ENCODE measurements at places on chromosomes 11 and 22.
A peak's percentile ranks its signal among the peaks of the same experiment; 100 is the strongest.

DNA sequence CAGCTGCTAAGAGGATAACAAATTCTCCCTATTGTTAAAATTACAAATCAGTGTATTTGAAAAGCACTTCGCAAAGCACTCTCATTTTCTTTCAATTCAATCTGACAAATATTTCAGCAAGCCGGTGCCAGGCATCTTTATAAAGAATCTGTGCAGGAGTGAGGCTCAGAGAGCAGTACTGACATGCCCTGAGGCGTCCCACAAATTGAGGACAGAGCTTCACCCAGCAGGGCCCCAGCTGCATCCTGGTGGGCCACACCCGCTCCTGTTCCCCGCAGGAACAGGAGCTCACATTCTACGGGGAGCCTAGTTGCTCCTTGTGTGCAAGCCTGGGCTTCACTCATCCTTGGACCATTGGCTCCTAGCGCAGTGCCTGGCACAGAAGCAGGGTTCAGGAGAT is 60.9 kb upstream of the EIF3D start:
- DNase-seq: no peak

DNA sequence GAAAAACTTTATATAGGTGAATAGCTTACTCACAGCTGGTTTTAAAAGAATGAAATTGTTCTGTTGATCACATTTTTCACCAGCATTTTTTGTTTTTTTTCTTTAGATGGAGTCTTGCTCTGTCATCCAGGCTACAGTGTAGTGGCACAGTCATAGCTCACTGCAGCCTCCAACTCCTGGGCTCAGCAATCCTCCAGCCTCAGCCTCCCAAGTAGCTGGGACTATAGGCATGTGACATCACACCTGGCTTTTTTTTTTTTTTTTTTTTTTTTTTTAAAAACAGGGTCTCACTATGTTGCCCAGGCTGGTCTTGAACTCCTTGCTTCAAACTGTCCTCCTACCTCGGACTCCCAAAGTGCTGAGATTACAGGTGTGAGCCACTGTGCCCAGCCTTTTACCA is 3.6 kb downstream of the PACS1 start:
- no peak for DNase-seq

DNA sequence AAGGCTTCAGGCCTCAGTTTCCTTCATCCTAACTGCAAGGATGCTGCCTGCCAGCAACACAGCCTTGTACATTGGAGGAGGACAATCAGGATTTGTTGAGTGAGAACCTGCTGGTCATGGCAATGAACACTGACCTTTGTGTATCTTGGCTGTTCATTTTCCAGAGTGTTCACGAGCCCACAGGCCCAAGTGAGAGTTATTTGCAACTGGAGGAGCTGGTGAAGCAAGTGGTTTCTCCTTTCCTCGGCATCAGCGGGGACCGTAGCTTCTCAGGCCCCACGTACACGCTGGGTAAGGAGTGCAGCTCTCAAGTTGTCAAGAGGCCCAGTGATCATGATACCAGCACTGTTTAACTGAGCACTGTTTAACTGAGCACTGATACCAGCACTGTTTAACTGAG is 59.0 kb downstream of the TRAF6 start:
- no peak for DNase-seq

DNA sequence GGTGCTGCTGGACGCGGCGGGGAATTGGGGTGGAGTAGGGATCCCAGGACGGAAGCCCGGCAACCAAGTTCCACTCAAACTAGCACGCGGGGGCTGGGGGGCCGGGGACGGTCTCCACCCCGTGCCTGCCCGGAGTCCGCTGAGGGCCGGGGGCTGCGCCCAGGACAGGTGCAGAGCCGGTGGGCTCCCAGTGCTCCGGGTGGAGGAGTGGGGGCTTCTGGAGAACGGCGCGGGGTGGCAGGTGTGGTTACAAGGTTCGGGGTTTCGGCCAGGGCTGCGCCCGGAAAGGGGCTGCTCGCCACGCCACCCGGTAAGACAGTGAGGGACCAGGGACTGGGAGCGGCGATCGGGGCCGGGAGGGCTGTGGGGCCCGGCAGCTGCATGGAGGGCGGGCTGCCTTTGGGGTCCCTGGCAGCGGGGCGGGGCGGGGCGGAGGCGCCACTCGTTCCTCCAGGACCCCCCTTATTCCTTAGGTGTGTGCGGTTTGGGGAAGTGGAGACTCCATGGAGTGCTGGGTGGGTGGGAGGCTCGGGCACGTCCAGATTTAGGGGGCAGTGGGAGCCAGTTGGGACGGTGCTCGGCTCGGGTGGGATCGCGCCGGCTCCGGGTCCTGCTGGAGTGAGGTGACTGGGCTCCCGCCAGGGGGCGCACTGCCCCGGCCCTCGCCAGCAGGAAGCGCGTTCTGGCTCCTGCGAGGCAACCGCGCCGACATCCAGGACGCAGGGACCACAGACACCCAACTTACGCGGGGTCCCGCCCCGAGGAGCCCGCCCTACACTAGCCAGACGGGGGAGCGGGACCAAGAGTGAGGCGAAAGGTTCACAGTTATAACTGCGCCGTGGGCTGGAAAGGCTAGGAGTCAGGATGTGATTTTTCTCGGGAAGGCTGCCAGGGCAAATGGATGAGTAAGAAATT is 868 bp downstream of the TSPAN18 start:
- peak; percentile 77 for DNase-seq

DNA sequence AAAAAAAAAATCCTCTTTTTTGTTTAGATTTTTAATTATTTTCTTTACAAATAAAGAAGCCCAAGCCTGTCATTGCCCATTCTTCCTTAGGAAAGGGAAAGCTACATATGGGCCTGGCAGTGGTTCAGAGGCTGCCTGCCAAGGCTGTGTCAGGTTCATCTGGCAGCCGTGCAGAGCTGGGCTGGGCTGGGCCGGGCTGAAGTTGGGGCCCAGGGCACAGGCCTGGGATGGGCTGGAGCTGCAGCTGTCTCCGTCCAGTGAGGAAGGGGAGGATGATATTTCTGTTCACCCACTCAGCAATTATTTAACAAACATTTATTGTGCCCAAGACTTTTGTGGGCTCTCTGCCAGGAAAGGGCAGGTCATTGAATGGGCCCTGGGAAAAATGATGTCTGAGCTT is 4.6 kb downstream of the PRR5L start:
- peak; percentile 15 for DNase-seq

DNA sequence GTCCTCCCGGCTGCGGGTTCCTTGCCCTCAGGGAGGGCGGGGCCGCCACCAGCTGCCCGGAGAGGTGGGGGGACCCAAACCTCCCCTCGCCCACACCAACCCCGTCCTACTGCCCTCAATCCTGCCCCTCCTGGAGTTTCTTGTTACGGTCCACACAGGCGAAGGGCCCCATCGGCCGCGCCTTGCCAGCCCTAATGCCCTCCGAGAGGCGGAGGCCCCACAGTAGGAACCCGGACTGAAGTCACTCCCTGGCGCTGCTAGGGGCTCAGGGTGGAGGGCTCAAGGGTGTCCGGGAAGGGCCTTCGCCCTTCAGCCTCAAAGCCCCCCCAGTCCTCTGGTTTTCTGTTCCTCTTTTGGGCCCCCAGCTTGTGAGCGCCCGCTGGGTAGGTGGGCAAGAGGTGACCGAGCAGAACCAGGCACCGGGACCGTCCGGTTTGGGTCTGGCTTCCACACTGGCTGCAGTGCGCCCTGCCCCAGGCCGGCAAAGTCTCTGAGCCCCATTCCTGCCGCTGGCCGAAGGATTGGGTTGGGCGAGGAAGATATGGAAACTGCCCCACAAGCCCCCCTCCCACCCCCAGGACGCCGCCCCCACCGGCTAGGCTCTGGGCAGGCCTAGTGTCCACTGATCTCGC is 24.5 kb downstream of the DUSP8 start:
- DNase-seq: no peak

DNA sequence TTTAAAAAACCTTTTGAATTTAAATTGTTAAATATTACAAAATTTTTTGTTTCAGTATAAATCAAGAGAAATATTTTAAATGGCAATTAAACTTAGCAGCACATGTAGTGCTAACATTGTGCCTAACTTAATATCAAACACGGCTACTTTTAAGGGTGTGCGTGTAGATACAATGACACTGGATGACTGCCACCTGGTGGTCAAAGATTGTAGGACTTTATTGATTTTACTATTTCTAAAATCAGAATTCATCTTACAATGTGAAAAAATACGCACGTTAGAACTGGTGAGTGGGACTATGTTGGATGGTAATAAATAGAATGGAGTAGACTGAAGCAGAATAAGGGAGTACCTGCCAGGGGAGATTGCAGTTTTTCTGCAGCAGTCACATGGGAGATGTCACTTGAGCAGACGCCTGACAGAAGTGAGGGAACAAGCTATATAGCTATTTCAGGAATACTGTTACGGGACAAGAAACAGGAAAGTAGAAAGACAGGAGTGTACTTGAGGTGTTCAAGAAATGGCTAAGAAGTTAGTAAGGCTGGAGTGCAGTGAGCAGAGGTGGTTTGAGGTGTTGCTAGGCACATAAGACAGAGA is 52.9 kb downstream of the UVRAG start:
- DNase-seq: peak; percentile 34

GRCh38 chr11:83681031-83681781 is 395.0 kb upstream of the CCDC90B start:
- DNase-seq: peak; percentile 48

GRCh38 chr11:96134602-96135001 is 208.4 kb downstream of the MAML2 start:
- DNase-seq: no peak

GRCh38 chr11:78510025-78510596 is 64.6 kb downstream of the NARS2 start:
- DNase-seq: no peak

GRCh38 chr11:116215471-116216113 is 557.2 kb downstream of the BUD13 start:
- DNase-seq: no peak

DNA sequence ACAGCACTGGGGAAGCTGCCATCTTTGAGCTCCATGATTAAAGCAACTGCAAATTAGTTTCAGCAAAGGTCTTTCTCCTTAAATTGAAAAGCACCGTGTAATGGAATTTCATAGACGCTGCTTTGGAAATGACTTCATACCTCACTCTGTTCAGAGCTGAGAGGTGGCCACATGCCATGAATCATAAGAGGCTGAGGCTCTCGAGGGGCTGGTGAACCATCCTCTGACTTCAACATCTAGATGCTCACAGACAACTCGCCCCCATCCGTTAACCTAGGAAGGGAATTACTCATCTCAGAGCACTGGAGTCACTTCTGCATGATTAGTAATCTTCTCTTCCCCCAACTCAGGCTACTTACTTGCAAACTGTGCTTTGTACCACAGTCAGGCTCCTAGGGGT is 122.3 kb downstream of the RCN1 start:
- DNase-seq: no peak

- no peak for DNase-seq
Observed at GRCh38 chr22:50258361-50259292, 2.9 kb downstream of the MAPK12 start.

DNA sequence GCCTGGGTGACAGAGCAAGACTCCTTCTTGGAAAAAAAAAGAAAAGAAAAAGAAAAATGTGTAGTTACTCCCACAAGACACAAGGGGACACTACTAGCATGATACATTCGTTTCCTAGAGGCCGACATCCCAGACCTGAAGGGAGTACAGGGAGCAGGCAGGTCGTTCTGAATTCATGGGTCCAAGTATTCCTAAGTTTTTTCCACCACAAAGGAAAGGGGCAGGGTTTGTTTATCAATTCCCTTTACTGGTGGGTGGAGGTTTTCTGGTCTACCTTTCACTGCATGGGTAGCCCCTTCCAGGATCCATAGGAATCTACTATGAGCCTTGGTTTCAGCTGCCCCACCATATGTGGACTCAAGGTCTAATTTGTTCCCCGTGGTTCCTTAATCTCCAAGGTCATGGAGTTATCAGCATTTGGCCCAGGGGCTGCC is 11.8 kb downstream of the TIGD3 start:
- peak; percentile 78 for DNase-seq

DNA sequence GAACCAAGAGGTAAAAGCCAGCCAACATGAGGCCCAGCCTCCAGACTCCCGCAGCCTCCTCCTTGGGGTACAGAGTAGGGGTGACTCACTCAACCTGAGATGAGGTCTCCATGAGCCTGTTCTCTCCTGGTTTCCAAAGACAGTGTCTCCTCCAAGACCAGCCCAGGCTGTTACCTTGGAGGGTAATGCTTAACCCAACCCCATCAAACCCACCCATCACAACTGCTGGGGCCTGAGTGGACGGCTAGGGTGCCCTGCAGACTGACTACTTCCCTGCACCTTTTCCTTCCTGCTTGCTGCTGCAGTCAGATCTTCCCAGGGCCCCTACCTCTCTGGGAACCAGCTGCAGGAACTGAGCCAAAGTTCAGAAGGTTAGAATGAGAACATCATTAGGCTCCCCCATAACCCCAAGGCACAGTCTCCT is 5.1 kb upstream of the NOL12 start:
- DNase-seq: no peak

DNA sequence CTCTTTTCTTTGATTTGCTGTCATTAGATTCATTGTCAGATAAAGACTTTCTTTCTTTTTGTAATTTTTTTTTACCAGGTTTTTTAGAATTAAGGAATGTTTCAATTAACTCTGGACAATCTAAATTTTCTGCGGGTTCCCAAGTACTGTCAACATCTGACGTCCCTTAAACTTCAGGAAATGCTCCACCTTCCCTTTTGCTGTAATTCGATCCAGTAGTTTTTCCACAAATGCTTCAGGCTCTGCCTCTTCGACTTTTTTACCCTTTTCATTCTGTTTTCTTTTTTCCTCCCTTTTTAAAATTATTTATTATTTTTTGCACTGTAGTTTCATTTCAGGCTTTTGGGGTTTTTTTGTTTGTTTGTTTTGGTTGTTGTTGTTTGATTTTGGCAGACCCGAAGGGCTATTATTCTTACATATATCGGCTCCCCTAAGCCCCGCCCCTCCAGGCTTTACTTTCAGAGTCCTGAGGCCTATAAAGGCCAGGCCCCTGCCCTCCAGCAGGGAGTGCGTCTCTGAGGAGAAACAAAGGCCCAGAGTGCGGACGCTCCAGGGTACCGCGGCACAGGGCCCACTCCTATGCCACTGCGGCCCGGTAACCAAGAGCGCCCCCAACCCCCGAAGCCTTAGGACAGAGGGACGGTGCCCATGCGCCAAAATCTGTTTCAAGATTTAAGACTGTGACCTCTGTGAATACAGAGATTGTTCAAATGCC is 116.4 kb downstream of the TYR start:
- DNase-seq: no peak

DNA sequence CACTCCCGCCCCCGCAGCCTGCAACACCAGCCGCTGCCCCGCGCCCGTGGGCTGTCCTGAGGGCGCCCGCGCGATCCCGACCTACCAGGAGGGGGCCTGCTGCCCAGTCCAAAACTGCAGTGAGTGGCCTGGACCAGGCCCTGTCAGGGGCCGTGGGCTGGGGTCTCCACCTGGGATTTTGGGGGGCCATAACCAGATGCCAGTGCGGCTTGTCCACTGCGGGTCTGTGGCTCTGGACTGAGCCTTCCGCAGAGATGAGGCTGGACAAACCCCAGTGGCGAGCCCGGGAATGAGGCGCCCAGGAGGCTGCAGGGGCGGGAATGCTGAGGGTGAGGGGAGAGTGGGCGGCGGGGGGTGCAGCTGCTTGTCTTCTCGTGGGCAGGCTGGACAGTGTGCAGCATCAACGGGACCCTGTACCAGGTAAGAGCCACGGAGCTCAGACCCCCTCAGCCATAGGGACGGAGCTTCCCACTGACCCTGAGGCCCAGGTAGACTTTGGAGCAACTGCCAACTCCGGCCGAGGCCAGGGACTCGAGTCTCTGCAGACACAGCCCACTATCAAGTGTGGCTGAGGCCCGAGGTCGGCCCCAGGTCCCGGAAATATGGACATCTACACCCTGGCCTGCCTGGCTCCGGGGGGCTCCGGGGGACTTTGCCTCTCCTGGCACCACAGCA is 24.8 kb upstream of the MUC5B start:
- no peak for DNase-seq

GRCh38 chr22:30309951-30310741 is 16.6 kb downstream of the TBC1D10A start:
- no peak for DNase-seq

Data from NCI-H1105 (cell line).